ENCODE measurements at places on chromosomes 4 and X.
A peak's percentile ranks its signal among the peaks of the same experiment; 100 is the strongest.

GRCh38 chr4:152448854-152449253 lies 87.0 kb downstream of the FBXW7 start:
- no peak for DNase-seq

GRCh38 chr4:17336986-17337385 lies 174.9 kb downstream of the QDPR start:
- no peak for DNase-seq

DNA sequence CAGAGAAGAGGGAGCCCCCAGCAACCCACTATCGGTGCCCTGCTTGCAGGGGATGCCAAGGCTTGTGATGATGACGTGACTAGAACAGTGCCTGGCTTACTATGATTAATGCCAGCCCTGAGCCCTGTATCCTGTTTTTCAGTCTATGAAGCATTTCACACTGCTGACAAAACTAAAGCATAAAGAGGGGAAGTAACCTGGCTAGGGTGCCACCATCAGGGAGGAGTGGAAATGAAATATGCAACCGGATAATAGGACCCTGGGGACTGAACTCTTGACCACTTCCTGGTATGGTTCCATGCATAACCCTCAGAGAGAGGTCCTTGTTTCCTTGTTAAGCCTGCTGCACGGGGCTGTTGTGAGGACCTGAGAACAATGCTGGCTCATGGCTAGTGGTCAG lies 50.3 kb downstream of the MED28 start:
- DNase-seq: no peak

DNA sequence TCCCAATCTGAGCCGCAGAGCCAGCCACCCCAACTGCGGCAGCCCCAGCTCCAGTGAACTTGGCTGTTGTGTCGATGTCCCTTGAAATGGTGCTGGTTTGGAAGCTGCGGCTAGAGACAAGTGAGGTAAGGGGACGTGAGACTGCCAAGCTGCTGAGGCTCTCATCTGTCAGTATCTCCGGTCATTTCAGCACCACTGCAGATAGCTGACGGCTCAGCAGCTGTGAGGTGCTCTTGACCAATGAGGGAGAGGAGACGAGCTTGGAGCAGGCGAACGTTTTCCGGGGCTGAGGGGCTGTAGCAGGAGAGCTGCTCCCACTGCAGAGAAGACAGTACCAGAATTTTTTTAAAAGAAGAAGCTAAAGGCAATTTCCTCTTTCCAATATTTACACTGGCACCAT lies 175.5 kb upstream of the CASK start:
- no peak for DNase-seq

DNA sequence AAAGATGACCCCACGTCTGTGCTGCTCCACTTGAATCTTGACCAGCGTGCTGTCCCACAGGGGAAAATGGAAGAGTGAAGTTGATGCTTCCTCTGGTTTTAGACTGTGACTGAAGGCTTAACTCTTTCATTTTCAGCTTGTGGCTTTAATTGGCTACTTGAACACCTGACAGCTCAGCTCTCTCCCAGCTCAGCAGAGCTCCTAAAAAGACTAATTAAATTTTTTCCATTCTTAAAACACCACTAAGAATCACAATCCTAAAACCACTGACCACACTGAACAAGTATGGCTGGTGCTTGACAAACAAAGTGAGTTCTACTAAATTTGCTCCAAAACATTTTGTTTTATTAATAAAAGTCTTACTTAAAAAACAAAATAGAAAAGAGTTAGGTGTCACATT lies 71.7 kb downstream of the SRPX start:
- DNase-seq: no peak

DNA sequence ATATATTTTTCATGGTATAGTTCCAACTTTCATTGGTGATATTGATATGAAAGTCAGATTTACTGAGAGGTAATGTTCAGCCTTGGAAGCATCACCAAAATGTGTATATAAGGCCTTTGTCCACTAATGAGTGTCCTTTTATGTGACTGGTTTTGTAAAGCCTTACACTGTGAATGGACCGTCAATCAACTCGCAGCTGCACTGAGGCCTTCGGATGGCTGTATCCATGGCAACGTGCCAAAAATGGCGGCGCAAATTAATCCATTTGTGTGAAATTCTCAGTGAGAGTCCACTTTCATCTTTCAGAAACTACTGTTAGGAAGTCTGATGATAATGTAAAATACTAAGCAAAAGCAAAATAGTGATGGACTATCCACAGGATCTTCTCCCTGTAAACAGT lies 131.7 kb downstream of the SPCS3 start:
- no peak for DNase-seq

DNA sequence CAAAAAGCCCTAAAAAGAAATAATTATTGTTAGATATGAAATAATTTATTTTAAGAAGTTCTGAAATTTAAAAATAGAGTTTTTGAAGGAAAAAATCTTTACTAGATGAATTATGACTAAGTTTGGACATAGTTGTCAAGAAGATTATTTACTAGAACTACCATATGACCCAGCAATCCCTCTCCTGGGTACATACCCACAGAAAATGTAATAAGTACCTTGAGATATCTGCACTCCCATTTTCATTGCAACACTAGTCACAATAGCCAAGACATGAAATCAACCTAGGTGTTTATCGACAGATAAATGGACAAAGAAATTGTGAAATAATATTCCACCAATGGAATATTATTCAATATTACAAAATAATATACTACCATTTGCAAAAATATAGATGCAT lies 109.9 kb downstream of the PDHA2 start:
- no peak for DNase-seq

DNA sequence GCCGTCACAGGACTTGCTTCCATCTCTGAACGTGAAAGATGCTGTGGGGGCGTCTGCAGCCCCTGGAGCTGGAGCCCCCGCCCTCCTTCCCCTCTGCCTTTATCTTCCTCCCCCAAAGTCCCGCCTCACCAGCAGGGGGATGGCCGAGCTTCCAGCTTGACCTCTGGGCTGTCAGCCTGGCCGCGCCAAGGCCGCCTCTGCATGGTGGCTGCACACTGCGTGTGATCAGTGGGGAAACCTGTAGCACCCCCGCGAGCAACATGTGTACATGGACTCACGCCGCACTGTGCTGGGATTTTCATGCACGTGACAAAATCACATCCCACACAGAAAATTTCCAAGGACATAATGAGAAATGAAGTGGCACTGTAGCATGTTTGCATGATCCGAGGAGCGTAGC lies 26.5 kb upstream of the PSAPL1 start:
- no peak for DNase-seq

DNA sequence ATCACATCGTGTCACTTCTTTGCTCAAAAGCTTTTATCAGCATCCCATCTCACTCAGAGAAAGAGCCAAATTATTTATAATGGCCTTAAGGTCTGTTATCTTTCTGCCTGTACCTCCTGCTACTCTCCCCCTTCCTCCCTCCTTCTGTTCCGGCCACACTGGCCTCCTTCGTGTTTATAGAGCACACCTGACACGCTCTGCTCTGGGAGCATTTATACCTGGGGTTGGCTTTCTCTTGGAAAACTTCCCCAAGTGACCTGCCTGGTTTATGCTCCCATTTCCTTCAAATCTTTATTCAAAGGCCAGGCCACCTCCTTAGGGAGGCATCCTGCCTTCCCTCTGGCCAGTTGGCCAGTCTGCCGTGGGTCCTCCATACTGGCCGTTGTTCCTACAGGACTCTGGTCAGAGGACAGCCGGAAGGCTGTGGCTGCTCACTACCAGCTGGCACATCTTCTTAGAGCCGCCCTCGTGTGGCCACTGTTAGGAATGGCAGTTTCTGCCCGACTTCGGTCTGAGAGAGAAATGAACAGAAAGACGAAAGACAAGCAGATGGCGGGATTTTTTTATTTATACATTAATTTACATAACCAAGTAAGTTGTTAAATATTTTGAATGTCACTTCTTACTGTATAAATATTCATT lies 80.2 kb upstream of the CBLL2 start:
- peak; percentile 39 for DNase-seq

DNA sequence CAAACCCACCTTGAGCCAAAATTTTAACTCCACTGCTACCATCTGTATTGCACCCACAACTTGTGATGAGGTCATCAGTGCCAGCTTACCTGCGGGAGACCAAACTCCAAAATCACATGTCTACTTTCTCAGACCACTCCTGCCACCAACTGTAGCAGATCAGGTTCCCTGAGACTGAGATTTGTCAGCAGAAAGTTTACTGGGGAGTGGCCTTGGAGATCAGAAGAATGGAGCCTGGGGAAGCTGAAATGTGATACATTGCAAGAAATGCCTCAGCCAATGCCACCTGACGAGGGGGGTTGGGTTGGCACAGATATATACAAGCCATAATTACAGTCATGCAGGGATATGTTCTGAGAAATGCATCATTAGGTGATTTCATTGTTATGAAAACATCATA lies 19.1 kb downstream of the HAUS3 start:
- no peak for DNase-seq

DNA sequence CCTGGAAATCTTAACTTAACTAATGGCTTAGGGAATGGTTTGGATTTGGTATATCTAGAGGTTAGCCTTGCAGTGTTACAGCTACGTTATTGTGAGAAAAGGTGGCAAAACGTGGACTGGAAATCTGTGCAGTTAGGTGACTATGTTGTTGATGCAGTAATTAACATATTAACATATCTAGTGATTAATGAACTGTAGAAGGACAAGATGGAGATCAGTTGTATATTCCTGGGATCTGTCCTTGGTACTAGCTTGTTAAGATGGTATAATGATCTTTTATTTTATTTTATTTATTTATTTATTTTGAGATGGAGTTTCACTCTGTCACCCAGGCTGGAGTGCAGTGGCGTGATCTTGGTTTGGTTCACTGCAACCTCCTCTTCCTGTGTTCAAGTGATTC lies 36.9 kb downstream of the GPAT3 start:
- no peak for DNase-seq

DNA sequence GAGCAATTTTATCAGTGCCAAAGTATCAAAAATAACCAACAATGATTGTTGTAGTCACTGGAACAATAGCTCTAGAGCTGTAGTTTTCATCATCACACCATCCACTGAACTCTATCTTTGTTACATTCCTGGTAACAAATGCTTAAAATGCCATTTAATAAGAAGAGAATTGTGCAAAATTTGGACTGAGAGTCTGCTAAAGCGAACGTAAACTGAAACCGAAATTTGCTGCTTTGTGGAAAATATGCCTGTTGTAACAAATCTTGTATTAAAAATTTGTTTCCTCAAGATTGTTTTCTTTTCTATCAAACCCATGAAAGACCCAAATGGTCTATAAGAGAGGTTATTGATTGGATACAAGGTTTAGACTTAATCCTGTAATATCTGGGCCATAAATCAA lies 109.3 kb upstream of the TECRL start:
- no peak for DNase-seq

Data from fibroblast of skin of abdomen (primary cell).